ENCODE measurements at places on chromosomes 12 and 14.

GRCh38 chr12:1499351-1499750 is 95.0 kb downstream of the FBXL14 start:
- no peak for DNase-seq

GRCh38 chr14:58633831-58634230 is 3.9 kb upstream of the DACT1 start:
- no peak for DNase-seq

DNA sequence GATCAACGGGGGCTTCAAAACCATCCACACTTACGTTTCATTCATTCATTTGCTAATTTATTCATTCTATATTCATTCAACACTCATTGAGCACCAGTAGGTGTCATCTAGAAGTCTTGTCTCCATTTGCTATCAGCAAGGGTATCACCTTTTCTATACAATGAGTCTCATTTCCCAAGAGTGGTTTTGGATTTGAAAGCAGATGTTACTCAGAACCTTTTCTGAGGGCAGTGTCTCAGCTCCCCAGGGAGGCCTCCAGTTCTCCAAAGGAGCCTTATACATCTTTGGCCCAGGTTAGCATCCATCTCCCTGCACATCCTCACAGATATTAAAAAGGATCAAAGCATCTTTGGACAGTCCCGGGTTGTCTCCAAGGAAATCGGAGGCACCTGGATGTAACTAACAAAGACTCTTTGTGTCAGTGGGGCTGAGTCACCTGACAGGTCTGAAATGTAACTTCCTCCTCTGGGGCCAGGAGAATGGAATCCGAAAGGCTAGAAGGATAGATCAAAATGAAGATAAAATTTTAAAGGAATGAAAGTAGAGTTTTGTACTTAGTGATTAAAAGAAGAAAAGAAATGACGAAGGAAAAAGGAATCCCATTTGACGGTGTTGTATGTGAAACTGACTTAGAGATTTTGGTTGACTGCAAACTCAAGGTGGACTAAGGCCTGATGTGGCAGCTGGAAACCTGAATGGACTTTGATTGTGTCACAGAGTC is 103.0 kb downstream of the VCPKMT start:
- no peak for DNase-seq

DNA sequence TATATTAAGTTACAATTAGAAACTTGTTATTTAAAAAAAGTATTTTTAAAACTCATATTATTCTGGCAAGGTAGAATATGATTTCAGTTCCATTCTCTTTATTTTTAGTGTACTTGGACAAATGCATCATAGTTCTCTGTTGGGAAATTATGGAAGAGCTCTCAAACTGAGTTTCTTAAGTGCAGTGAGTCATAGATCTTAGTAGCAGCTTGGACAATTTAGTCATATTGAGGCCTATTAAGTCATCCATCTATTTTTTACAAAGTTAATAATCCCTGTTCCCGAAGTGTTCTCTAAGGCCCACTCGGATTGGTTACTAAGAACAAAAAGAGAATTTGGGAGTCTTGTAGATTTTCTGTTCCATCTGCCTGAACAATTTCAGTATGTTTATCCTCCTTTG is 113.9 kb downstream of the ANO4 start:
- DNase-seq: no peak

DNA sequence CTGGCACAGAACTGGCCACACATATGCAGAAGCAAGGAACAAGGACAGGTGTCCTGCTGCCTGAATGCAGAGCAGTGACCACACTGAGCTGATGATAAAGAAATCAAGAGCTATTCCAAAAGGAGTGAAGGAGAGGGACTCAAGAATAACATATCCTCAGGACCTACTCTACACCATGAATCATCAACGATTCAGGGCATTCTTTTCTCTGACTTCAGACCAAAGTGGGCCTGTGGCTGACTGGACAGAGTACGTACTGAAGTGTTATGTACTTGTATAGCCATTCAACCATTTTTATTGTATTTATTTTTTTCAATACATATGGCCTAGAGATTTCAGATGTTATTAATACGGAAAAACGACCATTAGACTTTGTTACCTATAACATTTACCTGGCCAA is 177.5 kb upstream of the TMTC1 start:
- DNase-seq: no peak

DNA sequence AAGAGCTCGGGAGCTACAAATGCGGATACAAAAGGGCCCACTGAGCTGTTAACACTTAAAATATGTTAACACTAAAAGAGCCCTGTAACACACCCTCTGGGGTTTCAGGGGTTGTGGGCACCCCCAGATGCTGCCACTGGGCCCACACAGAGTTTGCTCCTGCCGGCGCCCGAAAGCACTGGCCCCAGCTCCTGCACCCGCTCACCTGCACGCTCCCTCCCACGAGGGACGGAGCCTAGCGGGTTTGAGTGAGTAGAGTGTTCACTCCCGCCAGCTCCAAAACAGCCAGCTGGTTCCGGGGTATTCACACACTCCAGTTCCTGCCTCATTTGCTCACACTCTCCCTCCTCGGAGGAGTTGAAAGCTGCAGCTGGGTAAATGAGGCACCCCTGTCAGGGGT is 357.7 kb downstream of the ETNK1 start:
- no peak for DNase-seq

DNA sequence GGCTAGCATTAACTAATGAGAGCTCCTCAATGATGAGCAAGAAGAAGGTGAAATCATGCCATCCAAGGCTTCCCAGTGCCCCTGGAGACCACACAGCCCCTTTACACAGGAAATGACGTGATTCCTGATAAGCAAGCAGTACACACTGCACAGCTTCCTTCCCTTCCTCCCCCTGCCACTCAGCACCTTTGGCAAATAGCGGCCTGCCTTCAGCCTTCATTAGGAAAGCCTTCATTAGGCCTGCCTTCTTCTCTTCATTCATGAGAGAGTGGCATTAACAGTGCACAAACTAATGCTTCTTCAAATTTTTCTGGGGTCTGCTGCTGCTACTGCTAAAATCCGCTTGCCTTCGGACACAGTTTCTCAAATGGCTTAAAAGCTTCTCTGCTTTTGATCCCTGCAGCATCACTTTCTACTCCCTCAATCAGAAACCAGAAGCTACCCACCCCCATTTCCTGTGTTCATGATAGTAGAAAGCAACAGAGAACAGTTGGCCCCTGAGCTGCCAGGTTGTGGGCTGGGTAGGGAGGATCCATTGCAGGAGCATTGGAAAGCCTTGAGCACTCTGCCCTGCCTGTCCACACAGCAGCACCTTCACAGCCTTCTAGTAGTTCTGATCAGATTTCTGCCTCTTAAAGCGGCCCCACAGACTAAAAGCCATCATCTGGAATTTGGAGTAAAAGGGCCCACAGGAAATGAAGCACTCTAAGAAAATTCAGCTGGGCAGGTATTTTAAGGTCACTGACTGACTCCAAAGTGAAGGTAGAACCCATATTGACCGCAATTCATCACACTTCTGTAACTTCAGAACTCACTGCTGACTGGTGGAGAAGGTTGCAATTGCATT is 103.8 kb upstream of the ETV6 start:
- DNase-seq: no peak

DNA sequence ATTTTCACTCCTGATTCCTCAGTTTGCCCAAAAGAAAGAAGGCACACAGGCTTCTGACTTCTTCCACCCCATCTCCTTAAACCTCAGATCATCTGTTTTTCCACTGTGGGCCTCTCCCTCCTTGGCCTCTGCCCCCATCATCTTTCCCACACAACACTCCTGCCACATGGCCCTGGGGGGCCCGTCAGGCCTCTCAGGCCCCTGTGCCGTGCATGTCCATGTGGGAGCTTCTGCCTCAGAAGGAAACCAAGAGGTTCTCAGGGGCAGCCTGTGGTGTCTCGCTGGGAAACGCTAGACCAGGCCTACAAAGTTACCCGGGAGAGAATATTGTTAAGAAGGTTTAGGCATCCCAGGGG is 8.0 kb downstream of the KLHL33 start:
- DNase-seq: no peak

DNA sequence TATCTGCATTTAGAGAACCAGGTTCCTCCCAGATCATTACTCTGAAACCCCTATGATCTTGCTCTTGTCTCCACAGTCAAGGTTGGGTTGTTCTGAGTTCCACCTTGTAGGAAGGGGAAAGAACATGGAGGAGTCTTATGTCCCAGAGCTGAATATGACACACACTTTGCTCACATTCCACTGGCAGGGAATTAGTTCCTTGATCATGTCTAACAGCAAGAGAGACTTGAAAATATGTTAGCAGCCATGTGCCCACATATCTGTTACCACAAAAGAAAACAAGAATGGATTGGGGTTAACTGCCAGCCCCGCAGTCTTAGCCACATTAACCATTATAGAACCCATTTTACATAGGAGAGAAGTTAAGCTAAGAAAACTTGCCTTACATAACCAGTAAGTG is 71.1 kb upstream of the MDM1 start:
- no peak for DNase-seq

Data from globus pallidus (tissue), 1 donor.